ENCODE measurements at places on chromosomes 16 and 17. TPM values are rescaled to one million over a fixed set of nuclear protein-coding genes. Genes with fewer than 3 reads are reported as not detected.

The CDH8 gene
- total RNA-seq = not detected

DNA sequence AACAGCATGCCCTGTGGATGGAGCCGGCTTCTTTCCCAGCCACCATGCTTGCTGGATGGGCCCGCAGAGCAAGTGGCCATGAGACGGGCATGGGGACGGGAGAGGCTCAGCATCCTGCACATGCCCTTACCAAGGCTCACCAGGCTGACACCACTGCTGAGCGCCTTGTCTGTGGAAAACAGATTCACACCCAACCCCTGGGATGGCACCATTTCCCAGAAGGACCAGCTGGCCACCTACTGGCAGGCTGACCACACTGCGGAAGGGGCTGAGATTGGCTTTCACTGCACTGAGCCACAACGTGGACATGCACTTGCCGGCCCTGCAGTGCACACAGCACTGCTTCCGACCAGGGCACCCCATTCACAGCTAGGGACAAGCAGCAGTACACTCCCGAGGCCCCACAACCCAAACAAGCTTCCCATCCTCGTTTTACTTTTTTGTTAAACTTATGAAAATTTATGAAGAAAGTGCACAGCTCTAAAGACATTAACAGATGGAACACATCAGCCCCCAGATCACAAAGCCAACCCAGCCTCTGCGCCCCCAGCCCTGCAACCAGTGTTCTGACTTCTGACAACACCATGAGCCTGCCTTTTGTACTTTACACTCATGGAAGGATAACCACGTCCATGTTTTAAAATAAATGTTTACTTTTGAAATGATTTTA is 13.9 kb upstream of the KRTAP17-1 start:
- DNase-seq = peak; percentile 39
- H3K4me1 ChIP-seq = no peaks in the 10 kb centered on the region
- H3K27me3 ChIP-seq = no peaks in the 10 kb centered on the region
- no peak overlapping the region for H3K4me3 ChIP-seq

- H3K27me3 ChIP-seq = no peaks in the 10 kb centered on the region
- no peaks in the 10 kb centered on the region for H3K36me3 ChIP-seq
- H3K4me1 ChIP-seq = no peaks in the 10 kb centered on the region
- no peak overlapping the region for H3K4me3 ChIP-seq
Measured at GRCh38 chr16:89017543-89018281, 40.7 kb upstream of the CBFA2T3 start.

The HSPB9 gene
- total RNA-seq = not detected

DNA sequence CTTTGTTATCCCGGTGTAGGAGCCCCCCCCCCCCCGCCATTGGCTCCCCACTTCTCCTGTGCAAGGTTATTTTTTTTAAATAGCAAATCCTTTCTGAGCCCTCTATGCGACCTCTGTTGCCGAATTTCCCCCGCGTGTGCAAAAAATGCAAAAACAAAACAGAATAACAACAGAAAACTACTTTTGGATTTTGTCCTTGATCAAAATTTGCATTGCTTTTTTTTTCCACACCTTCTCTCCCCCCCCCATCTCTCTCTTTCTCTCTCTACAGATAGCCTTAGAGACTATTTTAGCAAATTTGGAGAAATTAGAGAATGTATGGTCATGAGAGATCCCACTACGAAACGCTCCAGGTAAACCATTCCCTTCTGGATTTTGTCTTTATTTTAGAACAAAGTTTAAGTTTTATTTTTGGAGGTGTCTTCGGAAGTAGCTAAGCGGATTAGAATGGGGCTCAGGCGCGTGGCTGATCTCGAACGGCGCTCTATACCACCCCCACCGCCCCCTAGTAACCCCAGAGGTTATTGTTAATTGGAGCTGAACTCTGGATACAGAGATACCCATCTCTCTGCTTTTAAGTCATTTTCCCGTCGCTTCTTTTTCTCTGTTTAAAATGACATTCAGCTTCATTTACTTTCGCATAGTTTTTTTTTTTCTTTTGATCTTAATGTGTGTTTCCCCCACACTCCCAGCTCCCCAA is 1.0 kb downstream of the MSI2 start:
- no peaks in the 10 kb centered on the region for H3K36me3 ChIP-seq
- H3K27me3 ChIP-seq = peaks cover 9% of the 10 kb centered on the region
- DNase-seq = no peak
- H3K27ac ChIP-seq = no peak overlapping the region
- peak overlapping the region; percentile 66 for H3K4me3 ChIP-seq
- H3K4me1 ChIP-seq = peaks cover 3% of the 10 kb centered on the region

DNA sequence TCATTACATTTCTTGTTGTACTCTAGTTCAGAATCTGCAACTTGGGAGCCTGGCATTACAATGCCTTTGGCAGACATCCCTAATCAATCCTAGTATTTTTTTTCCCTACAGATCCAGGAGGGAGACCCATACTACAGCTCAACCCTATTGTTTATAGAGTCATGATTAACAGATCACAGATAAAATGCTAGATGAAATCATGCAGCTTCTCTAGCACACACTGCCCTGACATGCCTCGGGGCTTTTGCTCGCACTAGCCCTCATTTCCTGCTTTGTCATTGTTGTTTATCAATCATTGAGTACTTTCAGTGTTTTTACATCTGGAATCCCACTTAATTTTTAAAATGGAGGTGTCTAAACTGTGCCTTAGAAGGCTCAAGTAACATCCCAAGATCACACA is 412.5 kb downstream of the CA10 start:
- no peak overlapping the region for H3K27ac ChIP-seq
- no peaks in the 10 kb centered on the region for H3K36me3 ChIP-seq
- no peak for DNase-seq

The ACADVL gene
- 185 TPM for total RNA-seq

The AATK gene
- total RNA-seq = 0.50 TPM

- H3K36me3 ChIP-seq = no peaks in the 10 kb centered on the region
- peaks cover 22% of the 10 kb centered on the region for H3K4me1 ChIP-seq
- no peak for DNase-seq
- no peak overlapping the region for H3K4me3 ChIP-seq
- H3K27me3 ChIP-seq = no peaks in the 10 kb centered on the region
Measured at GRCh38 chr16:85610059-85610445, 3.1 kb upstream of the GSE1 start.

DNA sequence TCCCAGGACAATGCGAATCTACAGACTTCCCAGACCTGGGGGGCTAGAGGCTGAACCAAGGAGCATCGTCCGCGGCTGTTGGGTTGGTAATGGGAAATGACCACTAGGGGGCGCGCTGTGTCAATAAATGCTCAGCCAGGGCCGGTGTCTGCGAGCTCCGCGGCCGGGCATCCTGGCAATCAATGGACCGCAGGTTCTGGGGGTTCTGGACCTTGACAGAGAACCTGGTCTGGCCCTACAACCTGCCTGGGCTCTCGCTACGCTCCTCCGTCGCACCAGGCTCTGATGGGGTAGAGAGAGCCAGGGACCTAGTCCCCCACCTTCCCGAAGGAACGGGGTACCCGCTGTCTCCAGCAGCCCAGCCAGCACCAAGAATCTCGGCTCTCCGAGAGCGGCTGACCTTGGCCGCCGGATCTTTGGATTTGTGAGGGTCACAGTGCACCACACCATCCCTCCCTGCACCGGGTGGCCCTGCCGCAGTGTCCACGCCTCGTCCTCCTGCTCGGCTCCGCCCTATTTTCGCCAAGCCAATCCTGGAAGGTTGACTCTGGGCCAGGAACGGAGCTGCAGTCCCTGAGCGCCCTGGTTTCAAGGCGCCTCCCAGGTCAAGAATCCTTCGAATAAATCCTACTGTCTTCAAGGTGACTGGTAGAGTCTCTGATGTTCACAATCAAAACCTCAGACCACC is 20.4 kb upstream of the BEAN1 start:
- H3K27me3 ChIP-seq = peaks cover 5% of the 10 kb centered on the region
- peaks cover 5% of the 10 kb centered on the region for H3K4me1 ChIP-seq
- no peaks in the 10 kb centered on the region for H3K36me3 ChIP-seq
- H3K4me3 ChIP-seq = peak overlapping the region; percentile 76

Data from fibroblast of lung (primary cell).